ENCODE measurements at places on chromosomes 5 and 9. TPM values are rescaled to one million over a fixed set of nuclear protein-coding genes. Genes with fewer than 3 reads are reported as not detected.

The TAF11L2 gene
- total RNA-seq = not detected

The SLC4A9 gene
- total RNA-seq = 0.49 TPM

DNA sequence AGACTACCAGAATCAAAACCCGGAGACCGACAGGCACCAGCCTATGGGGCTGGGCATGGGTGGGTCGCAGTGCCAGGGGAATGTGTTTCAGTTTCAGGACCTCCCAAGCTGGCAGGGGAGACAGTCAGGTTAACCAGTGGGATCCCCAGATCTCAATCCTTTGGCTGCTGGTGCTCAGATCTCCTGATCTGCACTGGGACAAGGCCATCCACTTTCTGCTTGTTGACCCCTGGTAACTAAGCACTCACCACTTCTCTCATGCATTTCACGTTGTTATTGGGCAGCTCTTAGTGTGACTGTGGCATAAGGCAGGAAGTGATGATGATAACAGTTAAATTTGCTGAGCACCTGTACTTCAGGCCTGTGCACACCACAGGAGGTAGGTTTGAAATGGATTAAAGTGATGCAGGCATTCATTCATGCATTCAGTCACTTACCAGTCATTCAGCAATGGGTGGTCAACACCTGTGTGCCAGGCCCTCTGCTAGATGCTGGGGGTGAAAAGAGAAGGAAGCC, 42.1 kb upstream of the STXBP1 start:
- DNase-seq = no peak

The LRRC8A gene
- 22.0 TPM for total RNA-seq

GRCh38 chr9:129250786-129251185, 72.7 kb upstream of the IER5L start:
- DNase-seq = no peak

- DNase-seq = no peak
Observed at GRCh38 chr5:80141681-80142080, 106.5 kb downstream of the THBS4 start.

DNA sequence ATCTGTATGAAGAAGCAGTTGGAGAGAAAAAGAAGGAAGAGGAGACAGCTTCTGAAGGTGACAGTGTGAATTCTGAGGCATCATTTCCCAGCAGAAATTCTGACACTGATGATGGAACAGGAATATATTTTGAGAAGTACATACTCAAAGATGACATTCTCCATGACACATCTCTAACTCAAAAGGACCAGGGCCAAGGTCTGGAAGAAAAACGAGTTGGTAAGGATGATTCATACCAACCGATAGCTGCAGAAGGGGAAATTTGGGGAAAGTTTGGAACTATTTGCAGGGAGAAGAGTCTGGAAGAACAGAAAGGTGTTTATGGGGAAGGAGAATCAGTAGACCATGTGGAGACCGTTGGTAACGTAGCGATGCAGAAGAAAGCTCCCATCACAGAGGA, 48.7 kb downstream of the CMYA5 start:
- DNase-seq = no peak

- DNase-seq = no peak
Observed at GRCh38 chr5:74560245-74560644, 80.3 kb downstream of the ENC1 start.

The INVS gene
- 21.1 TPM for total RNA-seq

All from HCT116 (cell line).